Activated CD8-positive, alpha-beta T cell treated with anti-CD3 and anti-CD28 coated beads, Interleukin-2, amount 10 ng/mL, durations not matched to agents 7 days and 5 days (primary cell): ENCODE measurements at places on chromosomes 5 and 9. TPM values are rescaled to one million over a fixed set of nuclear protein-coding genes. Genes with fewer than 3 reads are reported as not detected.

DNA sequence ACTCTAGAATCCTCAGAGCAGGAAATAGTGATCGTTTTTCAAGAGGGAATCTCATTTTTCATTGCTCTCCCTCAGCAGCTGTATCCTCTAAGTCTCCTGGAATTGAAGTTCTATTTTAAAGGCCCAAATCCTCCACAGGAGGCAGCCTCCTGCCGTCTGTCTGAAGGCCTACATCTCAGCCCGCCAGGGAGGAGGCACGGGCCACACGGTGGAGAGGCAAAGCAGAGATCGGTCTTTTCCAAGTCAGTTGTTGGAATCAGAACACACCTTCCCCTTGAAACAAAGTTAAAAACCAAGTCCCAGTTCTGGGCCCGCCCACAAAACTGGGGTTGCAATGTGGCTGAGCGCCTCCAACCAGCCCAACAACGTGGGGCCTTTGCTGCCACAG lies 68.7 kb downstream of the RAPGEF1 start:
- H3K36me3 ChIP-seq, result peaks cover 18% of the 10 kb centered on the region
- H3K4me3 ChIP-seq, result no peak overlapping the region
- H3K4me1 ChIP-seq, result peaks cover 84% of the 10 kb centered on the region
- no peak for DNase-seq
- peak overlapping the region; percentile 97 for H3K27ac ChIP-seq

Gene ENTPD2
- not detected for total RNA-seq

Gene EQTN
- not detected for total RNA-seq

GRCh38 chr9:95696701-95697100 lies 178.8 kb upstream of the ERCC6L2 start:
- H3K36me3 ChIP-seq, result no peaks in the 10 kb centered on the region
- H3K27me3 ChIP-seq, result peaks cover 2% of the 10 kb centered on the region
- no peaks in the 10 kb centered on the region for H3K4me1 ChIP-seq

DNA sequence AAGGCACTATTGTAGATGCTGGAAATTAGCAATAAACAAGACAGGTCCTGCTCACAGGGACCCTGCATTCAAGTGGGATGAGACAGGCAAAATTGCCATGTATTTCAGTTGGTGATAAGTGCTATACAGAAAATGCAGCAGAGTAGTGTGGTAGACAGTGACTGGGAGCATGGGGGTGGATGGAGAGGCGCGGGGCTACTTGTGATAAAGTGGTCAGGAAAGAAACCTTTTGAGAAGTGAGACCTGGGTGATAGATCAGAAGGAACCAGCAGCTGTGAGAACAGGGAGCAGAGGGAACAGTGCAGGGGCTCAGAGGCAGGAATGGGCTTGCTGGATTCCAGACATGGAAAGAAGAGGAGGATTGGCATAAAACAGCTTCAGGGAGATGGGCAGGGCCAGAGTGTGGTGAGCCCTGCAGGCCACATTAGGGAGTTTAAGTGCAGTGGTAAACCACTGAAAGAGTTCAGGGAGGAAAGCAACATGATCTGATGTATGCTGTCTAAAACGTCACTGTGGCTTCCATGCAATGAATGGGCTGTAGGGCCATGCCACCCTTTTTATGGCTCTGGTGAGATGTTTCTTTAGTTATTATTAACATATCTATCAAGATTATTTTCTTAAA lies 7.3 kb downstream of the CRHBP start:
- H3K27me3 ChIP-seq, result peaks cover 43% of the 10 kb centered on the region
- DNase-seq, result peak; percentile 41
- no peaks in the 10 kb centered on the region for H3K36me3 ChIP-seq
- no peak overlapping the region for H3K27ac ChIP-seq
- peaks cover 25% of the 10 kb centered on the region for H3K4me1 ChIP-seq
- no peak overlapping the region for H3K4me3 ChIP-seq

DNA sequence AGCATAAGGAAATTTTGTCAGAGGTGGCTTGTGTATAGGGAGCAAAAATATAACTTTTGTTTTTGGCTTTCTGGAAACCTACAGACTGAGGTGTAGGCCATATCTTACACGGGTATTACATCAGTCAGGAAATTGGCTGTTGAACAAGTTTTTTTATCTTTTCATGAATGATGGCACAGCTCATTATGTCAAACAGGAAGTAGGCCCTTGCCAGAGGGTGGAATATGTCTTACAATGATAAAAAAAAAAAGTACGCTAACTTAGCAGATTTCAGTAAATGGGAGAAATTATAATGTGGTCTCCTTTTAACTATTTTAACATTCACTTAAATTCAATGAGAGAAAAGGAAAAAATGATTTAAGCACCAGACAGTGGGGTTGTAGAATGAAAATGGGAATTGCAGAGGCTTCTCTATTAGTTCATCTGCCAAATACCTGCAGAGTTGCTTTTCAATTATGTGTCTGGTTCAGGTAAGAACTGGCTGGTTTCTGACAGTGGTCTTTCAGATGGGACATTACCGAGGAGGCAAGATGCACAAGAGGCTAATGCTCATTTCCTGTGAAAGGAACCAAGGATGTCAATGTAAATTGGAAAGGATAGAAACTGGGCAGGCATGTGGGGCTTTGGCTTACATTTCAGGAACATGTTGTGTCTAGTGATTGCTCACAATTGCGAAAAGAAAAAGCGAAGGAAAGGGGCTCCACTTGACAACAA lies 169.9 kb downstream of the NNT start:
- no peak for DNase-seq
- peaks cover 7% of the 10 kb centered on the region for H3K4me1 ChIP-seq
- H3K27me3 ChIP-seq, result no peaks in the 10 kb centered on the region
- H3K36me3 ChIP-seq, result no peaks in the 10 kb centered on the region

Gene PCDHA1
- not detected for total RNA-seq

DNA sequence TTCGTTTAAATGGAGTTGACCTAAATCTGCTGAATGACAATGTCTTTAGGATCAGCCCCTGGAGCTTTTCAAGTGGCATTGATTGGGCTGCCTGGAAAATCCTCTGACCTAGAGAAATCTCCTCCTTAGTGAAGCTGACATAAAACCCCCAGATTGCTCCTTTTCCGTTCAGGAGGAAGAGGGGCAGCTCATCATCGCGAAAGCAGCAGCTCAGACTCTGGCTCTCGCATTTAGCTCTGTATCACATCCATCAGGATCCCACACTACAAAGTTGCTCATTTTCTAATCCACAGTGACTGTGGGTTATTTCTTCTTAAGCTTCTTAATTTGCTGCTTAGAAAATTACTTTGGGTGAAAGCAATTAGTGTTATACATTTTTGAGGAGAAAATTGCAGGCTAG lies 373.7 kb downstream of the ENC1 start:
- no peak overlapping the region for H3K4me3 ChIP-seq
- no peak overlapping the region for H3K27ac ChIP-seq
- DNase-seq, result no peak
- no peaks in the 10 kb centered on the region for H3K36me3 ChIP-seq

- H3K27ac ChIP-seq, result no peak overlapping the region
- H3K4me1 ChIP-seq, result no peaks in the 10 kb centered on the region
- no peaks in the 10 kb centered on the region for H3K27me3 ChIP-seq
- no peaks in the 10 kb centered on the region for H3K36me3 ChIP-seq
- DNase-seq, result peak; percentile 63
Observed at GRCh38 chr9:75265525-75265972, 177.2 kb downstream of the OSTF1 start.

- H3K4me3 ChIP-seq, result peak overlapping the region; percentile 88
- peak overlapping the region; percentile 61 for H3K27ac ChIP-seq
- H3K4me1 ChIP-seq, result peaks cover 25% of the 10 kb centered on the region
- H3K36me3 ChIP-seq, result peaks cover 21% of the 10 kb centered on the region
- H3K27me3 ChIP-seq, result peaks cover 11% of the 10 kb centered on the region
Observed at GRCh38 chr5:32445287-32445758, 783 bp upstream of the ZFR start.

DNA sequence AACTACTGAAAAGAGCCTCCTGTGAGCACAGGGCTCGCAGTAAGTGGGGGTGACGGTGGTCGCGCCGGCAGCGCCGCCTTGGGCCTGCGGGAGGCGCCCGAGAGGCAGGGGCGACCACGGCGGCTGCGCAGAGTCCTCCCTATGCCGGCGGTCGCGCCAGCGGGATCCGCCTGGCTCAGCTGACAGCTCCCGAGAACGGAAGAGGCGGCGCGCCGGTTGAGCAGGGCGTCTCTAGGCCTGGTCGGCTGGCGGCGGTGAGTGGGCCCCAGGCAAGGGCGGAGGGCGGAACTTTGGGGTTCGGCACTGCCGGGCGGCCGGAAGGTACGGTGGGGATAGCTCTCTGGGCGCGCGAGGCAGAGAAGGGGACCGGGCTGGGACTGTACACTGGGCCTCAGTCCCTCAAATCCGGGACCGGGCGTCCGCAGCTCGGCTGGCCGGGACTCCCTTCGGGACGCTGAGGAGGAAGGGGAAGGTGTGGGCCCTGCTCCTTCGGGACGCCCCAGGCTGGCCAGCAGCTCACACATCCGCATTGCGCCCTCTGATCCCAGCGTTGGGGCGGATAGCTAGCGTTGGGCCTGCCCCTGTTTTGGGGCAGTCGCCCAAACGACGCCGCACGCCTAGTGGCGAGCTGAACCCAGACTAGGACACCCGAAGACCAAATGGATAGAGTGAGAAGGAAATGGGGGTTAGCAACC lies at the start of gene RNF14:
Gene RNF14, plus strand, starts transcription at position 192 of the 695 bp plus-strand sequence. CDS start 4,484 bp downstream, outside the sequence.
- no peaks in the 10 kb centered on the region for H3K27me3 ChIP-seq
- DNase-seq, result peak; percentile 96
- peaks cover 15% of the 10 kb centered on the region for H3K36me3 ChIP-seq
- H3K4me3 ChIP-seq, result peak within 1 kb of the TSS; percentile 92
- peaks cover 33% of the 10 kb centered on the region for H3K4me1 ChIP-seq

GRCh38 chr5:129884322-129884721 lies 19.9 kb upstream of the CHSY3 start:
- DNase-seq, result no peak
- no peaks in the 10 kb centered on the region for H3K36me3 ChIP-seq
- H3K4me3 ChIP-seq, result no peak overlapping the region
- H3K27me3 ChIP-seq, result no peaks in the 10 kb centered on the region
- no peak overlapping the region for H3K27ac ChIP-seq
- H3K4me1 ChIP-seq, result no peaks in the 10 kb centered on the region

Gene PRR16
- total RNA-seq, result not detected

- H3K36me3 ChIP-seq, result no peaks in the 10 kb centered on the region
- no peaks in the 10 kb centered on the region for H3K4me1 ChIP-seq
- no peak for DNase-seq
- peaks cover 3% of the 10 kb centered on the region for H3K27me3 ChIP-seq
- H3K4me3 ChIP-seq, result no peak overlapping the region
- no peak overlapping the region for H3K27ac ChIP-seq
Observed at GRCh38 chr5:16809010-16809394, 127.1 kb downstream of the MYO10 start.

- H3K27ac ChIP-seq, result no peak overlapping the region
- H3K27me3 ChIP-seq, result peaks cover 3% of the 10 kb centered on the region
- DNase-seq, result no peak
- H3K4me3 ChIP-seq, result no peak overlapping the region
Observed at GRCh38 chr9:116812231-116813030, 125.3 kb downstream of the TRIM32 start.

- H3K27ac ChIP-seq, result peak overlapping the region; percentile 81
- DNase-seq, result peak; percentile 65
- H3K4me3 ChIP-seq, result peak overlapping the region; percentile 45
- H3K4me1 ChIP-seq, result peaks cover 75% of the 10 kb centered on the region
- H3K36me3 ChIP-seq, result peaks cover 4% of the 10 kb centered on the region
Observed at GRCh38 chr9:89740722-89741121, 135.9 kb downstream of the GADD45G start.

- no peaks in the 10 kb centered on the region for H3K4me1 ChIP-seq
- H3K27me3 ChIP-seq, result no peaks in the 10 kb centered on the region
- no peak overlapping the region for H3K4me3 ChIP-seq
- no peaks in the 10 kb centered on the region for H3K36me3 ChIP-seq
- no peak for DNase-seq
Observed at GRCh38 chr5:5585751-5586341, 163.4 kb downstream of the ICE1 start.

Gene ISL1
- total RNA-seq, result not detected

DNA sequence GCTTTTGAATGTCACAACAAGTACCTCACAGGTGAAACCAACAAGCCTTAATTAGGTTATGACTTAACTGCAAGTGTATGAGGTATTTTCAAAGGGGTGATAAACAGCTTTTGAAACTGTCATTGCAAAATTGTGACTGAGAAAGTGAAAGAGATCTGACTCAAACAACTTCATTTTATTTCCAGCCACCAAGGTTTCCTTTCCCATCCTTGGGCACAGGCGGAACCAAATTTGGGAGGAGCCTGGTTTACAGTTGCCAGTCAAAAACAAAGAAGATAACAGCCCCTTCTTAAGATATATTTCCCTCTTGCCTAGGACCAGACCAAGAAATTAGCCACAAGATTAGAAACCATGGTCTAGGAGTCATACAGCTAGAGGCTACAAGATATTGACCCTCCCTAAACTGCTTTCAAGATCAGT lies 417.1 kb downstream of the CSNK1G3 start:
- H3K27ac ChIP-seq, result no peak overlapping the region
- no peaks in the 10 kb centered on the region for H3K36me3 ChIP-seq
- DNase-seq, result no peak
- no peak overlapping the region for H3K4me3 ChIP-seq
- H3K4me1 ChIP-seq, result no peaks in the 10 kb centered on the region
- H3K27me3 ChIP-seq, result no peaks in the 10 kb centered on the region

- DNase-seq, result no peak
- H3K36me3 ChIP-seq, result no peaks in the 10 kb centered on the region
- no peaks in the 10 kb centered on the region for H3K4me1 ChIP-seq
- no peak overlapping the region for H3K4me3 ChIP-seq
- H3K27me3 ChIP-seq, result no peaks in the 10 kb centered on the region
Observed at GRCh38 chr5:68673106-68673822, 420.6 kb upstream of the SLC30A5 start.

Gene TESK1
- total RNA-seq, result 47.1 TPM

DNA sequence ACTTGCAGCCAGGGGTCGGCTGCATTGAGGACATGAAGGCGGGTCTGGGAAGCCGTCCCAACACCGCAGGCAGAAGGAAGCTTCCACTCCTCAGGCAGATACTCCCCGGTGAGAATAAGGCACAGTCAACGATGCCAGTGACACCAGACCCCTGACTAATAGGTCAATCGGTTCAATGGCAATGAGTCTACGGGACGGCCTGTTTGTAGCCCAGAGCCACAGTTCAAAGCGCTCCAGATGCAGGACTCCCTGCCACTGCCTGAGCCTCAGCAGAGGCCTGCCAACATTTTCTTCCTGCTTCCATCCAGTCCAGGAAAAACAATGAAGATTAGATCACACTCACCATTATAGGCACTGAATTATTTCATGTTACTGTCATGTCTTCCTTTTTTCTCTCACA lies 84.5 kb upstream of the SIMC1 start:
- H3K4me1 ChIP-seq, result no peaks in the 10 kb centered on the region
- H3K36me3 ChIP-seq, result no peaks in the 10 kb centered on the region
- no peak overlapping the region for H3K4me3 ChIP-seq
- no peak for DNase-seq
- no peak overlapping the region for H3K27ac ChIP-seq

GRCh38 chr9:98771209-98771874 lies 25.0 kb downstream of the ANKS6 start:
- DNase-seq, result no peak
- H3K4me1 ChIP-seq, result no peaks in the 10 kb centered on the region
- no peak overlapping the region for H3K4me3 ChIP-seq
- no peak overlapping the region for H3K27ac ChIP-seq
- no peaks in the 10 kb centered on the region for H3K27me3 ChIP-seq
